ENCODE measurements at places on chromosomes 16 and 17.
A peak's percentile ranks its signal among the peaks of the same experiment; 100 is the strongest.

GRCh38 chr17:47907932-47908562 lies 12.0 kb downstream of the SP2 start:
- DNase-seq, result no peak

GRCh38 chr17:27320222-27320560 lies 26.3 kb downstream of the WSB1 start:
- DNase-seq, result no peak

DNA sequence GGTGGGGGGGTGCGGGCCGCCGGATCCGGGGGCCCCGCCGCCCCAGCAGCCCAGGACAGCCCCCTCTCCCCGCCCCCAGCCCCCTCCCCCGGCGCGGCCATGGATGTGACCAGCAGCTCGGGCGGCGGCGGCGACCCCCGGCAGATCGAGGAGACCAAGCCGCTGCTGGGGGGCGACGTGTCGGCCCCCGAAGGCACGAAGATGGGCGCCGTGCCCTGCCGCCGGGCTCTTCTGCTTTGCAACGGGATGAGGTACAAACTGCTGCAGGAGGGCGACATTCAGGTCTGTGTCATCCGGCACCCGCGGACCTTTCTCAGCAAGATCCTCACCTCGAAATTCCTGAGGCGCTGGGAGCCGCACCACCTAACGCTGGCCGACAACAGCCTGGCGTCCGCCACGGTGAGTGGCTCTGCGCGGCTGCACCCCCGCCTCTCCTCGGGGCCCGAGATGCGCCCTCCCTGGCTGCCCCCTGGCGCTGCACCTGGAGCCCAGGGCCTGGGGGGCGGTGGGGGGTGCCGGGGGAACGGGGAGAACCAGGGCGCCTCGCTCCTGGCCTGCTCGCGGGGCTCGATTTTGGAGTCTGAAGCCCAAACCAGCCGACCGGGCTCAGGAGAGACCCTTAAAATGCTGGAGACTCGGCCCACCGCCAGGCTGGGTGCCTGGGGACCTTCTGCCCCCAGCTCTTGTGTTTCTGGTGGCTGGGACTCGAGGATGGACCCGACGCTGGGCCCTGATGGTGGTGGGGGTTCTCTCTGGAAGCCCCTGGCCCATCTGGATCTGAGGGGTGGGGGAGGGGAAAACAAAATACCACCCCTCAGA lies 744 bp downstream of the CMIP start:
- DNase-seq, result peak; percentile 26

DNA sequence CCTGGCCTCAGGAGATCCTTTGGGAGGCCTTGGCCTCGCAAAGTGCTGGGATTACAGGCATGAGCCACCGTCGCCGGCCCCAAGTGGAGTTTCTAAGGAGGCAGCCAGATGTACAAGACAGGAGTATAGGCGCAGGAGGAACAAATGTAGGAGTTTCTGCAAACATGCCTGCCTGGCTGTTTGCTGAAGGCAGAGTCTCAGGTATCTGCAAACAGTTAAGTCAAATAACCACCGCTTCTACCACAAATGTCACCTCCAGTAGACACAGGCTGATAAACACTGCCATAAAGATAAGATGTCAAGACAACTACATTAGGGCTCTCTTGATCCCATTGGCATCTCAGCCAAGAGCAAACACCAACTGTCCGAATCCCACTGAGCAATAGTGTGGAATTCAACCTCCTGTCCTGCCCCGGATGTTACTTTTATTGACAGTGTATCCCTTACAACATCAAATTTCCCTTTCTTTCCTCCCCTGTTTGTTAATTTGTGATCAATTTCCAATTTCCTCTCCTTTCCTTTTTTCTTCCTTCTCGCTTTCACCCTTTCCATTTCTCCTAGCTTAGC lies 5.6 kb upstream of the COG1 start:
- peak; percentile 72 for DNase-seq

DNA sequence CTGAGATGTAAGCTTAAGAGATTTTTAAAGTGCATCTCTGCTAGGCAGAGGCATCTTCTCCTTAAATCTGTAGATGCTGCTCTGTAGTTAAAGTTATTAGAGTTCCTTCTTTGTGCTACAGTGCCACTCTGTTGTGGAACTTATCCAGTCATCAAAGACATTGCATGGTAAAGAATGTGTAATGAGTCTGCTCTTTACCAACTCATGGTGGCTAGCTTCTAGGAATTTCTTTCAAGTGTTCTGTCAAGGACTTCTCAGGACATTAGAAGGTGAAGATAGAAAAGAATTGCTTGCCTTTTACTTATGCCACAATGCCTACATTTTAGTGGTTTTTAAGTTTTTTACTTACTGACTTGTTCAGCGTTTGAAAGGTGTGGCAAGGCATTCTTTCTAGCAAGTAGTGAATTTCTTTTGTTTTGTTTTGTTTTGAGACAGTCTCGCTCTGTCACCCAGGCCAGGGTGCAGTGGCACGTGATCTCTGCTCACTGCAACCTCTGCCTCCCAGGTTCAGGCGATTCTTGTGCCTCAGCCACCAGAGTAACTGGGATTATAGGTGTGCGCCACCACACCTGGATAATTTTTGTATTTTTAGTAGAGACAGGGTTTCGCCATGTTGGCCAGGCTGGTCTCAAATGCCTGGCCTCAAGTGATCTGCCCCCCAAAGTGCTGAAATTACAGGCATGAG lies 20.3 kb upstream of the ARL2BP start:
- DNase-seq, result no peak

GRCh38 chr17:32298721-32299579 lies 33.3 kb downstream of the RHBDL3 start:
- DNase-seq, result no peak

DNA sequence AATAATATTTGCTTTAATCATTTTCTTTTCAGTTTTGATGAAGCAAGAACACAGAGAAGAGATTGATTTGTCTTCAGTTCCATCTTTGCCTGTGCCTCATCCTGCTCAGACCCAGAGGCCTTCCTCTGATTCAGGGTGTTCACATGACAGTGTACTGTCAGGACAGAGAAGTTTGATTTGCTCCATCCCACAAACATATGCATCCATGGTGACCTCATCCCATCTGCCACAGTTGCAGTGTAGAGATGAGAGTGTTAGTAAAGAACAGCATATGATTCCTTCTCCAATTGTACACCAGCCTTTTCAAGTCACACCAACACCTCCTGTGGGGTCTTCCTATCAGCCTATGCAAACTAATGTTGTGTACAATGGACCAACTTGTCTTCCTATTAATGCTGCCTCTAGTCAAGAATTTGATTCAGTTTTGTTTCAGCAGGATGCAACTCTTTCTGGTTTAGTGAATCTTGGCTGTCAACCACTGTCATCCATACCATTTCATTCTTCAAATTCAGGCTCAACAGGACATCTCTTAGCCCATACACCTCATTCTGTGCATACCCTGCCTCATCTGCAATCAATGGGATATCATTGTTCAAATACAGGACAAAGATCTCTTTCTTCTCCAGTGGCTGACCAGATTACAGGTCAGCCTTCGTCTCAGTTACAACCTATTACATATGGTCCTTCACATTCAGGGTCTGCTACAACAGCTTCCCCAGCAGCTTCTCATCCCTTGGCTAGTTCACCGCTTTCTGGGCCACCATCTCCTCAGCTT lies 45.0 kb downstream of the ESRP2 start:
- no peak for DNase-seq

DNA sequence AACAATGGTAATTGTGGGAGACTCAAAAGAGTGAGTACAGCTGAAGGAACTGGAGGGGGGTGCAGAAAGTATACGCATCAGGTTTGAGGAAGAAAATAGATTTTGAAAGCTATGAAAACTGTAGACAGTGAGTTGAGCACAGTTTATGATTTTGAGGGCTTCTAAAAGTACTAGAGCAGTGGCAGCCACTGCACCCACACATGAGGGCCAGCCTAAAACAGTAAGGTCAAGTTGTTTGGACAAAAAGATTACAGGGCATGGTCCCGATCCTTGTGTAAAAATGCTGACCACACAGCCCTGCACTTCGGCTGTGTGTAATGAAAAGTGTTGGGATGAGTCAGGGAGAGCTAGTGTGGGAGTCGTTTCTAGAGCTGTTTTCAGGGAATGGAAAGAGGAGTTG lies 2282.1 kb downstream of the TP53TG3F start:
- no peak for DNase-seq

- DNase-seq, result no peak
Measured at GRCh38 chr16:6547131-6547530, 785.5 kb upstream of the RBFOX1 start.

DNA sequence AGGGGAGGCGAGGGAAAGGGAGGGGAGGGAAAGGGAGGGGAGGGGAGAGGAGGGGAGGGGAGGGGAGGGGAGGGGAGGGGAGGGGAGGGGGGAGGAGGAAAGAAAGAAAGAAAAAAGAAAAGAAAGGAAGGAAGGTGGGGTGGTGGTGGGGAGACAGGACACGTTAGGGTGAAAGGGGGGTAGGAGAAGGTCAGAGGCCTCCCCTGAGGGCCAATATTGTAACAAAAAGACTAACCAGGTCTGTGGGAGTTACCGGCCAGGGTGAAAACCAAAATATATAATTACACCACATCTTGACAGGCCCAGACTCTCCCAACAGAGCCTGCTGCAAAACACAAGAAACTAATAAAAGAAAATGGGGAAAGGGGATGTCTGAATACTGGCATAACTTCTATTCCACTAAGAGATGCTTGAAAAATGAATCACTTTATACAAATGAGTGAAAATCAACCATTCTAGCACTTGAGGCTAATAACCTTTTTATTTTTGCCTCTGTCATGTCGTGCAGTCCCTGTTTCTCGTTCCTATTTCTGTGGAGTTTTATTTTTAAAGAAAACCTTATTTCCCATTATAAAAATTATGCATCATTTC lies 10.0 kb downstream of the WDR45B start:
- no peak for DNase-seq

DNA sequence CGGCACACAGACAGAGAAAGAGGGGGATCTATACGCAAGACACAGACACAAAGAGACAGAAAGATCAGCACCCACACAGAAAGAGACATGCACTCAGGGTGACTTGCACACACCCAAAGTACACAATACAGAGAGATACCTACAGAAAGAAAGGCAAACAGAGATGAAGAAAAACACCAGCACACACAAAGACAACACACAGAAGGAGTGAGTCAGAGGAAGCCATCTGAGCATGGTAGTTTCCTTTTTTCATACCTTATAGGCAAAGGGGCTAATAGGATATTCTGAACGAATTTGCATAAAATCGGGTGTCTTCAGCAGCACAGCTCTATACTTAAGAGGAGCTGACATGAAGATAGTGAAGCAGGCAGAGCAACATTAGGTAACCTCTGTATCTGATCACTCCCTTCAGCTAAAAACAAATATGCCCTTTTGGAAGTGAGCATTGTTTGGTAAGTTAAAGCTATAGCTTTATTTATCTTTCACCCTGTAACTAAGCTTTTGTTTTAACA lies 198.6 kb downstream of the AATF start:
- peak; percentile 49 for DNase-seq

- no peak for DNase-seq
Measured at GRCh38 chr17:5115673-5116651, at the start of gene USP6. Gene USP6 (plus strand): TSS chr17:5116032. CDS start chr17:5130368, 14,336 bp downstream.

GRCh38 chr17:66920950-66921349 lies 43.6 kb upstream of the CACNG4 start:
- DNase-seq, result no peak

DNA sequence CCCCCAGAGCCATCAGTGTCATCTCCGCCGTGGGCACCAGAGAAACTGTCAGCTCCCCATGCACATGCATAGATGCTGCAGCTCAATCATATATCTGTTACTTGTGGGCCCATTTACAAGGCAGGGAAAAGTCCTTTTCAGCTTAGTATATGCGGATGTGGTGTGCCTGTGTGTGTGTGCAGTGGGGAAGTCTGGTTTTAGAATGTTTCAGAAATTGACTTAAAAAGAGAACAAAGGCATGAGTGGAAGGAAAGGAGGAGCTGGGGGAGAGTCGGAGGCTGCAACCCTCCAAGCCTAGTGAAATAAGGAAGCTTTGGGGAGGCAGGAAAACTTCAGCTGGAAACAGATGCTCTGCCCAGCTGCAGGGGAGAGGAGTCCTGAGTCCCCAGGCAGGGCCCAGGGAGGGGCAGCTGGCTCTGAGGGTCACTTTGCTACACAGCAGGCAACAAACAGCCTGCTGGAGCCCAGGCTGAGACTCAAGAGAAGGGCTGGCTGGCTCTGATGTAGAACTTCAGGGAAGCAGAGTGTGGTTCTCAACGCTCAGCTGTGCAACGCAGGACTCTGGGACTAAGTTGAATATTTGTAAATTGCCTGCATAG lies 11.1 kb upstream of the CD300LD start:
- no peak for DNase-seq

GRCh38 chr17:59638553-59638952 lies 18.9 kb downstream of the CLTC start:
- DNase-seq, result no peak

DNA sequence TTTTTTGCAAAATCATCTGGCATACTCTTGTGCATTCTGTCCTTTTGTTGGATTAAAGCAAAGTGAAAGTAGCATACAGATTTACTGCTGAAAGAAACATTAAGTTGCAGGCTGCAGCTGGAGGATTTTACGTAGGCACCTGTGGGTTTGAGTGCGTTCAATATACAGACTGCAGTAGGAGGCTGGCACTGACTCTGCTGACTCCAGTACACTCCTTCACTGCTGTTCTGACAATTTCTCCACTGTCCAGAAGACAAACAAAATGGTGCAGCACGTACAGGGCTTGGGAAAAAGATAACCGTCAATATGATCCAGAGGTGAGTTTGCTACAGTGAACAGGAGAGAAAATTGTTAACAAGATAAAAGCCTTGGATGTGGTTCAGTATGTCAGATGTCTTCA lies 73.3 kb downstream of the TANC2 start:
- DNase-seq, result peak; percentile 35

DNA sequence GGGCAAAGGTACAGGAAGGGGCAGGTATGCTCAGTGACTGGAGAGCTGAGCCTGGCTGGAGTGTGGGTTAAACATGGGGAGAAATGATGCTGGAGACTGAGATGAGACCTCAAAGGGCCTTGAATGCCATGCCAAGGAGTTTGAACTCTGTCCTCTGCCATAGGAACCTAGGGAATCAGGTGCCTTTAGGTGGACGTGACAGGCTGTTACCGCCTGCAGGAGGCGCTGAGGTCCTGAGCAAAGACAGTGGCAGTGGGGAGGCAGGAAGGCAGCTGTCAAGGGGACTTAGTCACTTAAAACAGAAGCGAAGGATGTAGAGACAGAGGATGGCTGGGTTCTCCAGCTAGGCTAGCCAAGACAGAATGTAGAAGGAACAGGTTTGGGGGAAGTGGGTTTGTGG lies 9.1 kb downstream of the PSMB3 start:
- DNase-seq, result peak; percentile 4

GRCh38 chr16:71569621-71570020 lies 7.3 kb downstream of the TAT start:
- DNase-seq, result no peak

DNA sequence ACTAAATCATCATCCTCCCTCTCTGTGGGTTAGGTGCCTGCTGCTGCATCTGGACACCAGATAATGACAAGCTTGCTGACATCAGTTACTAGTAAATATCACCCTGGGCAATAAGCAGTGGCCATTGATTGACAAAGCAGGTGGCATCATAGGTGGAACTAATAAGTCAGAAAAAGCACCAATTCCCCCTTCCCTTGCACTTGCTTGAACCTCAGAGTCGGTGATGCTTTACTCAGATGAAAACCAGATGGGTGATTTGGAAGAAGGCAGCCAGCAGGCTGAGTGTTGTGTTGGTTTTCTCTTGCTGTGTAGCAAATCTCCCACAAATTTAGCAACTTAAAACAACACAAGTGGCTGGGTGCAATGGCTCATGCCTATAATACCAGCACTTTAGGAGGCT lies 146.9 kb upstream of the NOL11 start:
- DNase-seq, result no peak

- peak; percentile 85 for DNase-seq
Measured at GRCh38 chr16:85112364-85112763, at the start of gene CIBAR2. Gene CIBAR2 (minus strand): TSS chr16:85112472. CDS start chr16:85112352, 120 bp downstream.

Data from NCI-H146 (cell line).